Stimulated activated CD4-positive, alpha-beta T cell treated with anti-CD3 and anti-CD28 coated beads, Interleukin-1b, Interleukin-23, amount 100 ng/mL, for 1 hour (primary cell): ENCODE measurements at places on chromosomes 12 and 14.

DNA sequence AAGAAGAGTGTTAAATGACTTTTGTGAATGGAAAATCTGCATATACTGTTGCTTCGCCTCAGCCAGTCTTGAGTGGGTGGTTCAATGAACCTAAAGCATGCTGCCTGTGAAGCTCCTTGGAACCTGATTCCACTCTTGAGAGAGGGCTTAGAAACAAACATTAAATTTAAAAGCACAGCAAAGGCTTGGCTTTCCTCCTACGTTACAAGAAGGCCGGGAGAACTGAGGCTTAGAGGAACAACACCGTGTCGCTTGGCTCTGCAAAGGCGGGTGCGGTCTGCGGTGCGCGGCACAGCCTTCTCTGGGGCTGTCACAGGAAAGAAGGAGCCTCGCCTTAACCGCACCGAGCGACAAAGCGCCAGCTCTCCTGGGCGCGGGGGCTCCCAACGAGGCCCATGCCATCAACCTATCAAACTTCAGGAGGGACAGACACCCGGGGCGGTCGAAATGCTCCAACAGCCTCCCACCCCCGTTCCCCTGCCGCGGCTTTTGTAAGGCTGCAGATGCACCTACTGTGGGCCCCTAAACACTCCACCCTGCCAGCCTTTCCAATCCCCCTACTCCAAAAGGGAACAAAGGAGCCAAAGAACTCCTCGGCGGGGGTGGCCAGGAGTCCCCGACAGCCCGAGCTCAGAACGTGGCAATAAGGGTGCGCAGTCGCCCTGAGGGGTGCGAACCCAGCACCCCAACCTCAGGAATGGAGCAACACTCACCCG, 729 bp downstream of the OSBPL8 start:
- peak; percentile 46 for DNase-seq

- no peak for DNase-seq
Measured at GRCh38 chr14:94049625-94050023, 23.5 kb downstream of the OTUB2 start.

- no peak for DNase-seq
Measured at GRCh38 chr12:87768501-87769287, 260.5 kb downstream of the C12orf50 start.

DNA sequence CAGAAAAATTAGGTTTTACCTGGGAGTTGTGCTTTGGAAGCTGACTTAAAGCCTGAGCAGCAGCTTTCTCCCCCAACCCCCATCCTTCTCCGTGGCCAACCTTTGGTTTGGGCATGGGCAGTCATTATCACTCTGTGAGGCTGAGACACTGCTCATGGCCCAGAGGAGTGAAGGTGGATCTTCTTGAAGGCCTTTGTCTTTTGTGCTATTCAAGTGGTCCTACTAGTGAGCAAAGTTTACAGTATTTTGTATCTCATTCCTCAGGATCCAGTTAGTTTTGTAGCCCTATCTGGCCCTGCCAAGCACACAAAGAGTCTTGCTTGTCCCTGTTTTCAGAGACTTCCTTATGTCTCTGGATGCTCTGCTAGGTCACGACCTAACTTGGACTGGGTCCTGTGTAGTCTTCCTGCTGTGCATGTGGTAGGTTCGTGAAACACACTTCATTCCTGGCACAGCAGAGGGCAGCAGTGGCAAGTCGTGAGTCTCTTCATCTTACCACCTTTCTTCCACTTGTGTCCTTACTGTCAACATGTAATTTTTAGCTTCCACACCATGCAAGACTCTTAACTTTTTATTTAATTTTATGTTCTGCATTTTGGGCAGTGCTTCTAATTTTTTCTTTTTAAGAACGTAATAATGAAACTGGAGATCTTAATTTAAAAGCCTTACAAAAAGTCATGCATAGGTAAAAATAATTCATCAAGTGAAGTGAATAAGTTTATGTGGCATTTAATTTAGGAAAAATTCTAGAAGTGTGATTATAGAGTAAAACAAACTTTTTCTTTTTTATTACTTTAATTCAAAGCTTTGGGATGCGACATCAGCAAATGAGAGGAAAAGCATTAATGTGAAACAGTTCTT, 53.7 kb downstream of the APAF1 start:
- DNase-seq: no peak

- no peak for DNase-seq
Measured at GRCh38 chr14:20194101-20194500, 3.4 kb downstream of the OR11G2 start.

DNA sequence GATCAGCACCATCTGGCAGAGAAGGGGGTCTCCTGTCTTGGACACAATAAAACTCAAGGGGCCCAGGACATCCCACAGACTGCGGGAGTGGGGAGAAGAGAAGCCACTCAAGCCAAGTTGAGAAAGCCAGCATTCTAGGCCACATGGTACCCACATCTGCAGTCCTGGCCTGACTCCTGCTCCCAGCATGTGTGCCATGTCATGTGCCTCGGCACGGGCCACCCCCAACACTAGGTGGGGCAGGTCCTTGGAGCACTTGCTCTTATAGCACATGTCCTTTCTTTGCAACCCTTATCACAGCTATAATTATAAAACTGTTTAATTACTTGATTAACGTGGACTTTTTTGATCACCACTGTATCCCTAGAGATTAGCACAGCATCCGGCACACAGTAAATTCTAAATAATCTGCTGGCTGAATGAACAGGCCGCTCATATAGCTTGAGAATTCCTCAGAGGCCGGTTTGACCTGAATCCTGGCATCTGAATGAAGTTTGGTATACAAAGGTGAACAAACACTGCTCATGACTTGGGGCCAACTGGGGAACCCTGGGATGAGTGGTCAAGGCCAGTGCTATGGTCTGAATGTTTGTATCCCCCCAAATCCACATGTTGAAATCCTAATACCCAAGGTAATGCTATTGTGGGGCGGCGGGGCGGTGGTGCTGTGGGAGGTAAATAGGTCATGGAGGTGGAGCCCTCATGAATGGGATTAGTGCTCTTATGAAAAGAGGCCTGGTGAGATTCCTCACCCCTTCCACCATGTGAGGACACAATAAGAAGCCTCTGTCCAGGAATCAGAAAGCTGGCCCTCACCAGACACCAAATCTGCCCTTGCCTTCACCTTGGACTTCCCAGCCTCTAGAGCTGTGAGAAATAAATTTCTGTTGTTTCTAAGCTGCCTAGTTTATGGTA, 6.6 kb downstream of the NCKAP5L start:
- DNase-seq: no peak

DNA sequence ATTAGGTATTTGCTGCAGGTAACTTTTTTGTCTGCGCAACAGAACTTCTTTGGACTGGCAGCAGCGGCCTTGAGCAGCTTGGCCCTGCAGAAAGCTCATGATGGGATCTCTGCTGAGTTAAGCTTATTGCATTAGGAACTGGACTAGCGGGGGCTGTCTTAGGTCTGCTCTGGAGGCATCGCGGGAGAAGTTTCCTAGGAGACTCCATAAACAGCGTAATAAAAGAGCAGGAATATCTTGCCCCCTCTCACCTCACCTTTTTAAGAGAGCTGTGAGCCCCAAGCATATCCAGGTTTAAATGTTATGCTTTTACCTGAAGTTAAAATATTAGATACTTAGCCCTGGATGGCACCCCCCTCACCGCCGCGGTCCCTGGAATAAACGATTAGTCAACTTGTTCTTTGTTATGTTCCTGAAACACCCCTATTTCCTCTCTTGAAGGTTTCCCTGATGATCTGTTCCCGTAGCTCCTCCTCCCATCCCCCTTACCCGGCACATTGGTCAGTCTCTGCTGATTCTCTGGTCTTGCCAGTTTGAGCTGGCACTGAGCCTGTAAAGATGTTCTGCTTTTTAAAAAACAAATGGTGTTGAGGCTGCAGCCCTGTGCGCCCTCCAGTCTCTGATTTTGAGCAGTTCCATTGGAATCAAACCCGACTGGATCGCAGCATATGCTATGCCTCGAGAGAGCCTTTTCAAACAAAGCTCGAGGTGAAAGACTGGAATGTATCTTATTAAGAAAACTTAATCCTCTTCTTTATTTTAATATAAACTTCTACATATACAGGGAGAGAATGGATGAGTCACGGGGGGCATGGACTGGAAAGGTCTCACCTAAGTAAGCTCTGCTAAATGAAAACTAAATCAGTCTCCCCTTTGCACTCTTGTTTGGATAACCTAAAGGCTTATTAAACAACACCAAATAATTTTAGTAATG, 1.9 kb downstream of the MLXIP start:
- no peak for DNase-seq

DNA sequence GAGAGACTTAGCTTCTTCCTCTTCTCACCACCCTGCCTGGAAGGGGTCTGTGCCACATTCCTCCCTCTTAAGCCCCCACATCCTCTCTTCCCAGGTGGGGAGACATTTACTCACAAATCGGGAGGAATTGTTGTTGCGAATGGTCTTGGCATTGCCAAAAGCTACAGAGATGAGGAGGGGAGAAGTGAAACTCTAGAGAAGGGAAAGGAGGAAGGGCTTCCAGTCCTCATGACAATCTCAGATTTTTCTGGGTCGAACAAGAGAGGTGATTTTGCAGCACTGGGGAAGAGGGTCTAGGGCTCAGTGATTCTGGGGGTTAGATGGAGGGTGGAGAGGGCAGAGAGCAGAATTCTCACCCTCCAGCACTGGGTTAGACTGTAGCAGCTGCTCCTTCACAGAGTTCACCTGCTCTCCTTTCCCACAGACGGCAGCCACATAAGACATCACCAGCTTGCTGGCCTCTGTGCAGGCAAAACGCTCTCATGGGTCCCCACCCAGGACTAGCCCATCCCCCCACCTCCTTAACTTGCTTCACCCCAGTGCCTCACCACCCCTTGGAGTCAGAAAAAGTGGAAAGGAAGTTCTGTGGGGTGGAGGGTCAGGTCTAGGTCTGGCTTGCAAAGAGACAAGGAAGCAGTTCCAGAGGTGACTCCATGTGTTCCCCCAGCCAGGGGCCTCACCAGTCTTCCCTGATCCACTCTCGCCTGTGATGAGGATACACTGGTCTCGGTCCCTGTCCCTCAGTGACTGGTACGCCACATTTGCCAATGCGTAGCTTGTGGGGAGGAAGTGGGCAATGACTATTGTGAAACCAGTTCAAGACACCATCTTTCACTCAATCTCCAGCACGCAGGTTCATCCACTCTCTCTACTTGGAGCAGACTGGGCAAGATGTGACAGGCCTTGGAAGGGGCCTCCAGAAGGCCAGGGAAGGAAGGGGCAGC, 2.7 kb downstream of the MYO1A start:
- no peak for DNase-seq

GRCh38 chr12:54937929-54938328, 46.6 kb downstream of the TESPA1 start:
- no peak for DNase-seq

- no peak for DNase-seq
Measured at GRCh38 chr12:108668542-108668941, 34.8 kb upstream of the SELPLG start.

DNA sequence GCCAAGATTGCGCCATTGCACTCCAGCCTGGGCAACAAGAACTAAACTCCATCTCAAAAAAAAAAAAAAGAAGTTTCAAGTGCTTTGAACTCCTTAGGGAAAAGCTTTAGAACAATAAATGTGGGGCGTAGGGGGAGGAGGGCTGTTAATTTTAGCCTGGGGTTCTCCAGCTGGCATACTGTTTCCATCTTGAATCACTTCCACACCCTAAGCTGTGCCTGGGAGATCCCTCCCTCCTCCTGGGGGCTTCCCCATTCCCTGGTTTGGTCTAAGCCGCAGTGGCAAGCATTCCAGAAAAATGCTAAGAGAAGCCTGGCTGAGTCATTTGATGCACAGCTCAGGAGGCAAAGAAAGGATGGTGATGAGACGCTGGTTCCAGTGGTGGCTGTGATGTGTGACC, 2.3 kb upstream of the ZNF384 start:
- DNase-seq: no peak

GRCh38 chr14:54564868-54565784, 1.8 kb upstream of the SAMD4A start:
- DNase-seq: no peak

GRCh38 chr12:2501464-2502191, 293.1 kb upstream of the FKBP4 start:
- no peak for DNase-seq

DNA sequence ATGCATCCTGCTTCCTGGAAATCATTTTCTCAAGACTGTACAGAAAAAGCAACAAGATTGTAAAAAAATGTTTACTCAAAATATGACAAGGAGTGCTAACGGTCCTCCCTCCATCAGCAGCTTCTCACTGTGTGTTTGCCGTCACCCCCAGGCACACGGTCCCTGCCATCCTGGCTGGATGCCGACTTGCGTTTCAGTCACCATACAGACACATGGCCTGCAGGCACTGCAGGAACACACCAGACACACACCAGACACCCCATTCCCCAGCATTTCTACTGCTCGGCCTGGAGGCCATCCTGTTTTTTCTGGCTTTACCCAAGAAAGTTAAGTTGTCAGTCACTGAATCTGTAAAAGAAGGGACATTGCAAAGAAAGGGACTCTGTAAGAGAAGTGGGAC, 10.8 kb downstream of the KCNK10 start:
- no peak for DNase-seq

DNA sequence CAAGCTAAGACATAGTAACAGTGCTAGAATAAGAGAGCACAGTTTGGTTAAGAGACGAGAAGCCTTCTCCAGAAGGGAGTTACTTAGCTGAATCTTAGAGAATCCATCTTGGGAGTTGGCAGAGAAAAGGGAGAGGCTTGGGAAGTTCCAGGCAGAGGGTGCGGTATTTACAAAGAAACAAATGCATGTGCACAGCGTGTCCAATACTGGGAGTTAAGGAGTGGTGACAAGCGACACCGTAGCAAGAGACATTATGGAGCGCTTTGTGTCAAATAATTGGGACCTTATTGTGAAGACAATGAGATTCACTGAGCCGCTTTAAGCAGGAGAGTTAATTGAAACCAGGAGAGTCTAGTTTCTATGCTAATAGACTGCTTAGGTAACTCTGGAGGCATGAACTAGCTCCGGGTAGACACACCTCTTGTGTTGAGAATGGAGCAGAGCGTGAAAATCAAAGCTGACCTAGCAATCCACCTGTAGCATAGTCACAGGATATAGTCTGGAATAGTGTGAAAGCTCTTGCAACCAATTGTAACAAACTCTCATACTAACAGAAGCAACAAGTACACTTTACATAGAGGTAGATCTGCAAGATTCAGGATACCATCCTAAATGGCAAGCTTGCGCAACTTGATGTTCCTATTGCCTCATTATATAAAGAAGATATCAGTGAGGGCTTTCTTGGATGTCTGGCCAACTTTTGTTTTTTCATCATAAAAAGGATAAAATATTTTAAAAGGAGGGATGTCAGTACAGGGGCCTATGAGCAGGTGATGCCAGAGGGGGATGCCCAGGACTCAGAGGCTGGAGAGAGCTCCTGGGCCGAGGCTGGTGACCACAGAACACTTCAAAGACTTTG, 5.3 kb downstream of the ALDH1L2 start:
- no peak for DNase-seq

DNA sequence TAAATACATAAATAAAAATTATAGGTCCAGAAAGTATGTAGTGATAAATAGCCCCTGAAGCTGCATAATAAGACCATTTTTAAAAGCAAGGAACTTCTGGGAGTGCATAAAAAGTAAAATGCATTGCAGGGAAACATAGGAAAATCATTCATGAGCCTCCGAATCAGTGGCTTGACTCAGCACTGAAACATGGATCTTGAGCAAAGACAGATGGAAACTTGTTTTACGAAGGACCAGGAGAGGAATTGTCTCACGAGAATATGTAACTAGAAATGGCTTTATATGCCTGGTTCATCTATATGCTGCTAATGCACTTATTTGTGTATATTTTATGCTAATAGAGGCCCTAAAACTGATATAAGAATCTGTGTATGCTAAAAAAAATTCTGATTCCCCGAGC, 14.7 kb downstream of the TMEM30B start:
- DNase-seq: no peak

GRCh38 chr14:74400031-74400685, 25.9 kb downstream of the SYNDIG1L start:
- no peak for DNase-seq

GRCh38 chr12:106285982-106286381, 16.6 kb upstream of the TCP11L2 start:
- DNase-seq: no peak

- no peak for DNase-seq
Measured at GRCh38 chr12:51087818-51088217, 4.4 kb upstream of the CSRNP2 start.
